ENCODE measurements at places on chromosomes 2 and 18. TPM values are rescaled to one million over a fixed set of nuclear protein-coding genes. Genes with fewer than 3 reads are reported as not detected.

DNA sequence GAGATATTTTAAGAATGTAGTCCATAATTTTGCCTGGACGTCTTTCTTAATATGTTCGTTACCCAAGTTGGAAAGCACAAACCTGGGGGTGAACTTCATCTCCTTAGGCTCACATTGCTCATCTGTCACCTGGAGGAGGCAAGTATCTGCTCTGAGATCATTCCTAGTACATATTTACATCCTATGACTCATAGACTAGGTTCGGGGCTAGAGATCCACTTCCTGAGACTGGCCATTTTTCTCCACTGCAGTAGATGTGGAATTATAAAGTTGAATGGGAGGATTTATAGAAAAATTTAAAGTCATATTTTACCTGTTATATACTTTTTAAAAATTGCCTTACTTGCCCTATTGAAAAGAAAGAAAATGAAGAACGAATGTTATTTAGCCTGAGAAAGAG lies 77.5 kb upstream of the PROKR1 start:
- DNase-seq, result no peak

DNA sequence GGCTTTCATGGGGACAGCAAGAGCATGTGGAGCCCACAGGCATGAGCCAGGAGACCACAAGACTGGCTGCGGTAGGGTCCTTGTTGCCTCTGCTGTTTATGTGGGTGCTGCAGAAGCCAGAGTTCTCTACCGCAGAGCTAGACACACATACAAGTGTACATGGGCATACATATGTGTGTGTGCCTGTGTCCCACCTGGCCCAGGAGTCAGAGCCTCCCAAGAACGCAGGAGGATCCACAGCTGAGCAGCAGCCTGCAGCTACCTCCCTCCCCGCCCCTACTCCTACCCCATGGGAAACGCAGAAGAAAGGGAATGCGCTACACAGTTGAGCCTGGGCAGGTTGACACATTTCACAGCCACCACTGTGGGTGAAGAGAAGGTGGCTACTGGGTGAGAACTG lies 438.1 kb upstream of the SMIM21 start:
- no peak for DNase-seq

DNA sequence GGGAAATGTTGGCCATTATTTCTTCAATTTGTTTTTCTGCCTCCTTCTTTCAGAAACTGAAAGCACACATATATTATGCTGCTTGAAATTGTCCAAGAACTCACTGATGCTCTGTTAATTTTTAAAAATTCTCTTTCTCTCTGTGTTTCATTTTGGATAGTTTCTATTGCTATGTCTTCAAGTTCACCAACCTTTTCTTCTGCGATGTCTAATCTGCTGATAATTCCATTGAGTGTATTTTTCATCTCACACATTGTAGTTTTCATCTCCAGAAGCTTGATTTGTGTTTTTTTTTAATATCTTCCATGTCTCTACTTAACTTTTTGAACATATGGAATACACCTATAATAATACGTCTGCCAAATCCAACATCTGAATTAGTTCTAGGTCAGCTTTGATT lies 98.1 kb upstream of the TGFA start:
- DNase-seq, result no peak

DNA sequence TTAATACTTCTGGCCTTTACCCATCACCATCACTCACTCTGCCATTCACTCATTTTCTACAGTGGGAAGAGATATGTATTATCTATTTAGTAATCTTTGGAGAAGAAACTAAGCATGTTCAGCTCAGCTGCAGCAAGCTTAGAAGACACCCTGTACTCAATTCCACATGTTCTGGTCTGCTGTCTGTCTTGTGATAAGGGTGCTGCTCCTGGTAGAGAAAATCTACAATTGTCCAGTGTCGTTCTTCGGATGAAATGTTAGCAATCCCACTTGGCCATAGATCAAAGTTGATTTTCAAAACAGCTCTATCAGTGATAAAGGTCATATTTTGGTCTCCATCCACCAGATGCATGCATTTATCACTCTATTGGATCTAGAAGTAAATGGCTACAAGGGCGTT lies 337.1 kb downstream of the LRRTM4 start:
- DNase-seq, result no peak

DNA sequence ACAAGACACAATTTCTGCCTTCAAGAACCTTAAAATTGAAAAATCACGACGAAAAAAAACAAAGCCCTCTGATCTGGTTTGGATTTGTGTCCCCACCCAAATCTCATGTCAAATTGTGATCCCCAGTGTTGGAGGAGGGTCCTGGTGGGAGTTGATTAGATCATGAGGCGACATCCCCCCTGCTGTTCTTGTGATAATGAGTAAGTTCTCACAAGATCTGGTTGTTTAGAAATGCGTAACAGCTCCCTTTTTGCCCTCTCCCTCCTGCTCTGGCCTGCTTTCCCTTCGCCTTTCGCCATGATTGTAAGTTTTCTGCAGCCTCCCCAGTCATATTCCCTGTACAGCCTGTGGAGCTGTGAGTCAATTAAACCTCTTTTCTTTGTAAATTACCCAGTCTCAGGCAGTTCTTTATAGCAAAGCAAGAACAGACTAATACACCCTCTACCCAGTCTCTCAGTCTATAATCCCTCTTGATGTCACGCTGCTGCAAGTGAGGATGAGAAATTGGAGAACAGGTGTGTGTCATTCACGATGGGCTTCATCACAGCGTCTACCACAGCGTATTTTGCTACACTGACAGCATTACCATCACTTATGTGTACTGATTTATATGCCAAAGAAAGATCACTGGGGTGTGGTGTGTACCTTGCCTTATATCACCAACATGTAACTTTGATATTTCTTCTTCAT lies 330.7 kb downstream of the MTX2 start:
- no peak for DNase-seq

DNA sequence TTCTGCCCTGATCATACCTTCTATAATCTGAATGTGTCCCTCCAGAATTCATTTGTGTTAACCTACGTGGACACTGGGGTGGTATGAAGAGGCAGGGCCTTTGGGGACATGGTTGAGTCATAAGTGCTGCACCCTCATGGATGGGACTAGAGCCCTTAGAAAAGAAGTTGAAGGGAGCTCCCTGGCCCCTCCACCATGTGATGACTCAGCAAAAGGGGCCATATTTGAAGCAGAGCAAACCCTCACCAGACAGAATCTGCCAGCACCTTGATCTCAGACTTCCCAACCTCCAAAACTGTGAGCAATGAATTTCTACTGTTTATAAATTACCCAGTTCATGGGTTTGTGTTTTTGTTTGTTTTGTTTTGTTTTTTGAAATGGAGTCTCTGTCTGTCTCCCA lies 33.4 kb upstream of the CD207 start:
- no peak for DNase-seq

DNA sequence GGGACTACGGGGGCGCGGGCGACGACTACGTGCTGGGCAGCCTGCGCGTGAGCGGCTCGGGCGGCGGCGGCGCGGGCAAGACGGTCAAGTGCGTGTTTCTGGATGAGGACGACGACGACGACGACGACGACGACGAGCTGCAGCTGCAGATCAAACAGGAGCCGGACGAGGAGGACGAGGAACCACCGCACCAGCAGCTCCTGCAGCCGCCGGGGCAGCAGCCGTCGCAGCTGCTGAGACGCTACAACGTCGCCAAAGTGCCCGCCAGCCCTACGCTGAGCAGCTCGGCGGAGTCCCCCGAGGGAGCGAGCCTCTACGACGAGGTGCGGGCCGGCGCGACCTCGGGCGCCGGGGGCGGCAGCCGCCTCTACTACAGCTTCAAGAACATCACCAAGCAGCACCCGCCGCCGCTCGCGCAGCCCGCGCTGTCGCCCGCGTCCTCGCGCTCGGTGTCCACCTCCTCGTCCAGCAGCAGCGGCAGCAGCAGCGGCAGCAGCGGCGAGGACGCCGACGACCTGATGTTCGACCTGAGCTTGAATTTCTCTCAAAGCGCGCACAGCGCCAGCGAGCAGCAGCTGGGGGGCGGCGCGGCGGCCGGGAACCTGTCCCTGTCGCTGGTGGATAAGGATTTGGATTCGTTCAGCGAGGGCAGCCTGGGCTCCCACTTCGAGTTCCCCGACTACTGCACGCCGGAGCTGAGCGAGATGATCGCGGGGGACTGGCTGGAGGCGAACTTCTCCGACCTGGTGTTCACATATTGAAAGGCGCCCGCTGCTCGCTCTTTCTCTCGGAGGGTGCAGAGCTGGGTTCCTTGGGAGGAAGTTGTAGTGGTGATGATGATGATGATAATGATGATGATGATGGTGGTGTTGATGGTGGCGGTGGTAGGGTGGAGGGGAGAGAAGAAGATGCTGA lies 1.4 kb downstream of the SOX11 start:
- no peak for DNase-seq

GRCh38 chr2:239881561-239882320 lies 143.4 kb downstream of the NDUFA10 start:
- DNase-seq, result no peak

- no peak for DNase-seq
Measured at GRCh38 chr2:47048801-47049480, 106.2 kb downstream of the STPG4 start.

DNA sequence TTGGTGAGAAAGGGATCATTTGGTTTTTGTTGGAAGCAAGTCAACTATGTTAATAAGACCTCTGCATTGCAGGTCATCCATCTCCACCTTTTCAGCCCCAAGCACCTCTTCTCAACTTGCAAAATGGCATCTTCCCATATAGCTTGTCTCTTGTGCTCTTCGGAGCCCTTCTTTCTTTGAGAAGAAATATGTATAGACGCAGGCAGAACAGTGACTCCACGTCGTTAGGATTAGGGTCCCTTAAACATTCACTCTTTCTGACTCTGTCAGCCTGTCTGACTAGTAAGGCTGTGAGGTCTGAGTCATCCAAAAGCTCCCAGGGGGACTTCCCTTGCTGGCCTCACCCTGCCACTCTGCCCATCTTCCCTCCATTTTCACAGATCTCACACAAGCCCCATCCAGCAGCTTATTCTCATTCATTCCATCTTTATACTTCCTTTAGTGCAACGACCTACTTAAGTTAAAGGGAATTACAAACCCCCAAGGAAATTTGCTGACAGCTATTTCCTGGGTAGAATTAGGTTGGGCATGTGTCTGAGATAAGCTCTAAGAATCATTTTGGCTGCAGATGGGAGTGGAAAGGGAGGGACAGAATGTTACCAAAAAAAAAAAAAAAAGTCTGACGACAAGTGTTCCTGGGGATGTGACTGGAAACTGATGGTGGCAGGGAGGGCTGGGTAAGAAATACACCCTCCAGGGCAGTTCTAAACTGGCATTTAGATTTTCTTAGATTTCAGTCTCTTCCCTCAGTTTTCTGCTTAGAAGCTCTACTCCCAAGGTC lies 37.7 kb upstream of the MEX3C start:
- DNase-seq, result peak; percentile 72

GRCh38 chr2:233996000-233996399 lies 54.5 kb upstream of the SPP2 start:
- no peak for DNase-seq

DNA sequence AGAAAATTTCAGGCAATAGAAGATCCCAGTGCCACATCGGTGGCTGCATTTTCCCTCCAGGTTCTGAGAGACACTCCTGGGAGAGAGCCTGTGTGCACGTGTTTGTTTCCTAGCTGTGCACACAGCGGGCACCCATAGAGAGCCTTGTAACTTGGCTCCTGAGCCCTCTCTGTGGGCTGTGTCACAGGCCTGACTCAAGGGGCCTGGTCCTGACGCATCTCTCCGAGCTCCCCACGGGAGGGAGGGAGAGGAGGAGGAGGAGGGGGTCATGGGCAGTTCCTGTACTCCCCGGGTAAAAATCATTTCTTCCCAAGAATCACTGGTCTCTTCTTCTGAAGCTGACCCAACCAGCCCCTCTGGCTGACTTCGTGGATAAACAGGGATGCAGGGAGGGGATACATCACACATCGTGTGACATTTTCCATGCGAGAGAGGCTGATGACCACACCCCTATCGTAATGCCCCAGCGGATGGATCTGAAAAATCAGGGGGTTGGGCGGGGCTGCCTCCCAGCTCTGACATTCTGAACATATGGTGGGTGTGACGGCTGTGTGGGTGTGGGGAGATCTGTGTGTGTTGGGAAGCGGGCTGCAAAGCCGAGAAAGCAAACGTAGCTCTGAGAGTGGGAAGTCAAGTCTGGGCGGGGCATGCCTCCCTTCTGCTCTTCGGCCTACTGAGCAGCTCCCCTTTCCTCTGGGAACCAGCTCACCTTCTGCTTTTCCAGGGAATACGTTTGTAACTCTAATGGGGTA lies 308.3 kb upstream of the HS6ST1 start:
- no peak for DNase-seq

DNA sequence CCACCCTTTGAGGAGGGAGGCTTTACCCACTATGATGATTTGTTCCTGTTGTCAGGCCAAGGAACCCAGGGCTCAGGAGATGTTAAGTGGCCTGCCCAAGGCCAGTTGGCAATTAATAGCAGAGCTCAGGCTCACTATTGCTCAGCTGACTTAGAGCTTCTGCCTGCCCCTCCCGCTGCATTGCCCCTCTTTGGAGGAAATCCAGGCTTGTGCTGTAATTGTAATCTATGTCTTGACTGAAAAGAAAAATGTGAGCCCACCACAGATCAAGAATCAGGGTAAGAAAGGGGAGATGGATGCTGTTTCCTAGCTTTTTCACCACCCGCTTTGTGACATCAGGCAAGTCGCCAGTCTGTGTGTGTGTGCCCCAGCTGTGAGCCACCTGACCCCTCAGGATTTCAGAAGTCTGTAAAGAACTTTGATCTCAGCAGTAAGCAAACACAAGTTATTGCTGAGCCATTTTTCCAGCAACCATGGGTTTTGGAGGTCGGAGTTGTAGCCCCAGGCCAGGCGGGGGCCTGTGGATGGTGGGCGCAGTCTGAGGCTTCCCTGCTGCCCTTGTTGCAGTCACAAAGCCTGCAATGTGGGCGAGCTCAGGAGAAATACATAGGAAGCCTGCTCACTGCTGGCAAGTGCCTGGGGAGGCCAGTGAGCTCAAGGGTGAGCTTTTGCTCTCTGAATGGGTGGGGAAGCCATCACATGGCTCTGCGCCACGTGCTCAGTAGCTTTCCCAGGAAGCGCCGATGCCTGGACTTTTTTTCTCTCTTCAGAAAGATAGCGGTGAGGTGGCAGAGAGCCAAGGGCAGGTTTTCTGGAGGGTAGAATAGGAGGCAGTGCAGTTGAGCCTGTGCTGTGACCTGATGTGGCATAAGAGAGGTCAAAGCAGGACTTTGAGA lies 6.1 kb downstream of the CABLES1 start:
- DNase-seq, result no peak

The ESPNL gene
- total RNA-seq, result 0.11 TPM

The ANKRD30B gene
- total RNA-seq, result not detected

The IL1RN gene
- total RNA-seq, result 0.85 TPM

The SLC14A1 gene
- 3.1 TPM for total RNA-seq

The LYPD6B gene
- total RNA-seq, result not detected

The FLACC1 gene
- total RNA-seq, result 0.59 TPM
